ENCODE measurements at places on chromosomes 1 and 21.

- no peak for DNase-seq
Observed at GRCh38 chr1:241485554-241485992, 34.0 kb downstream of the FH start.

DNA sequence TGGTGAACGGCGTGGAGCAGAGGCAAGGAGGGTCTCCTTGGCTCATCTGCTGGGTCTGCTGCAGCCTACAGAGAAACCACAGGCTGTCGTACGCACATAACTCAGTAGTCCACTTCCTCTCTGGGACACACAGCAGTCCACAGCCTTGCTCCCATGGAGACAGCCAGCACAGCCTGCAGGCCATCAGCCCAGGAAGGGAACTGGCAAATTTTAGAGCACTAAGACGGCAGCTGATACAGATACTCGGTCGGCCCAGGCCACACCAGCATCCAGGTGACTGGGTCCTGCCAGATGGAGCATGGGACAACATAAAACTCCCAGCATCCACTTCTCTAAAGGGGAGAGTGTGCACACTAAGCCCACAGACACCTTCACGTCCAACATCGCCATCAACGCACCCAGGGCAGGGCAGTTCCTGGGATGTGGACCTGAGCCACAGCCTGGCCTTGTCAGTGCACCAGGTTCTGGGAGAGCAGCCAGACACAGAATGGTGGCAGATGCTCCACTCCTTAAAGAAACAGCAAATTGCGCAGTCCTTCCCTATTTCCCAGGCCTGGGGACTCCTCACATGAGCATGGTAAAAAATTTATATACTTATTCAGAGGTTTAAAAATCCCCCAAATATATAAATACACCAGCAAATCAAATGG lies 247.1 kb upstream of the RAB4A start:
- no peak for DNase-seq

DNA sequence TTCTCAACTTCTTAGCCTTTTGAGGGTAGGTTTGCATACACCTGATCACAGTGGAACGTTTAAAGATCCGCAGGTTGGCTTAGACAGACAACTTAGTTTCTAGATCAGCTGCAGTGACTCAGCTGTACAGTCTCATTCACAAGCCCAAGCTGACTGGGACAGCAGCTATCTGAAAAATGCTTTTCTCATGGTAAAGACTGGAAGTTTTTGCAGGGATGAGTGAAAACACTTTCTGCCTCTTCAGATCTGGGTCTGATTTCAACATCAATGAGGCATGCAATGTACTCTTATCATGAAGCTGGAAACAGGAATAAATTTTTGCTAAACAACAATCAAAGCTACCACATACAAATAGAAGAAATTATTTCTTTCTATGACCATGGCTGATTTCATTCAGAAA lies 61.1 kb upstream of the PTBP2 start:
- no peak for DNase-seq

DNA sequence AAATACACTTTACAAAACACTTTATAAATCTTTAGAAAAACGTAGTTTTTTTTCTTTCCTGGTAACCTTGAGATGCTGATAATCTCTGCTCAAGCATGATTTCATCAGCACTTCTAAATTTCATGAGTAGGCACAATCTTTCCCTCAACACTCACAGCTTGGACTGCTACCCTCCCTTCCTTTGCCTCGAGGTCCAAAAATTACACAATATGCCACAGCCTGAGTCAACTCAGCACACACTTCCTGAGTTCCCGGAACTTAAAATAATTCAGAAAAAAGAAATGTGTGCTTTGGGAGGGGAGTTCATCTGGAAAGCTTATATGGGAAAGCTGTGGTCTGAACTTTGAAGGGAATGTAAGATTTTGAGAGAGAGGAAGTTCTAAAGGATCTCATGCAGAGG lies 5.9 kb downstream of the CLCA2 start:
- DNase-seq: peak; percentile 76

DNA sequence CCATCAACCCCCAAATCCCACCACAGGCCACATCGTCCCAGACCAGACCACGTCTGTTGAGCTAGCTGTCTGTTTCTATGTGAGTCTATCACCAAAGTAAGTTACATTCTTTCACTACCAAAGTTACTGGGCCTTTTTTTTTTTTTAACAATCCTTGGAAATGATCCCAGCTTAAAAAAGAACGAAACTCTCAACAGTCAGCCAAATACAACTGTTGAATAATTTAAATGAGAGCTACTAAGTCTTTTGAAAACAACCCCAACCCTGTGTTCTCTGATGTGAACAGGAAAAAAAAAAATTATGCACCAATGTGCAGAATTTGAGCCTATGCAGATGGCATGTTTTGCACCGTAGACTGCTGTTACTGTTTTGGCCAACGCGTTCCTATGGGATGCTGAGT lies 134.0 kb upstream of the ETS2 start:
- no peak for DNase-seq

DNA sequence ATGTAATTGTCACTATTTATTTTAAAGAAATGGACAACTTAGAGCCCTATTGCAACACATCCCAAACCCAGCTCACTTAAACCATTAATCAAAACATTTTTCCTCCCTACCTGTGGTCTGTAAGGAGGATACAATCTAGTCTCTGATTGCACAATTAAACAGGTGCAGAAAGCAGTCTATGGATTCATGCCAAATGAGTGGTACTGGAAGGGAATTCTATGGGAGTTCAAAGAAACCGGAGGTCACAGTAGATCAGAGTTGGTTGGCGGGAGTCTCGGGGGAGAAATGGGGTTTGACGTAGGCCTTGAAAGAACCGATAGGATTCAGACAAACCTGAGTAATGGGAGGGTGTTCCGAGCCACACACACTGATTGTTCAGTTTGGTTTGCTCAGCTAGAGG lies 314.9 kb downstream of the KIF26B start:
- no peak for DNase-seq

GRCh38 chr1:27724961-27725373 lies 794 bp upstream of the FAM76A start:
- no peak for DNase-seq

DNA sequence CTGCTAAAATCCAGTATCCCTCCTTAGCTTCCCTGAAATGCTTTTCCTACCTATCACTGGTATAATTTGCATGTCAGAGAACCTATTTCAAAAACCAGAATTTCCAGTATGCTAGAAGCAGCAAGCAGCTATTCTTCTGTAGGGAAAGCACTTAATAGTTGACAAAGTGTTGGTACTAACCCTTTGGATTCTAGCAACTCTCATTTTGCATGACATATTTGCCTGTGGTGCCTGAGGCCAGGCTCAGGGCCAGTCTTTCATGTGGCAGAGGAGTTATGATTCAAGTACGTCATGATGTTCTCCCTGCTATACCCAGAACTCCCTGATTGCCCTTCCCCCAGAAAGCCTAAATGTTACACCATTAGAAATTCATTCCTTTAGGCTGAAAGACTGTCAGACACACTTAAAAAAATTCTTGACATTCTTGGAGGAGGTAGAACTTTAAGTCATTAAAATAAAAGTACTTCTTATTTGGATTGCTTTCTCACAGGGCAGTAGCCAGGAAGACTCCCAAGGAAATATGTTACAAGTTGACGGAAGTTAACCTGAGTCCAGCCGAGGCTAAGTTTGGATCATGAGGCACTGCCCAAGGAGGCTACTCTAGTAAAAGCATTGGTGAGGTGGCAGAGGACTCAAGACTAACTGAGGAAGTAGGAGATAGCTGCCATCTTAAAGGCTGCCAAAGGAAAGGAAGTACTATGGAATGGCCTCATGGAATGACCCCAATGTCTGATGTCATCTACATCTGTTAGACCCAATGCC lies 298.4 kb upstream of the SPAG17 start:
- DNase-seq: no peak

- DNase-seq: peak; percentile 78
Observed at GRCh38 chr1:70221238-70222121, at the start of gene SRSF11. Gene SRSF11 (plus strand): TSS chr1:70221380. CDS start chr1:70221637, 257 bp downstream.
